ENCODE measurements at places on chromosomes 1 and 21.

GRCh38 chr1:39926343-39926793, 24.7 kb upstream of the MYCL start:
- peak; percentile 68 for ATAC-seq

DNA sequence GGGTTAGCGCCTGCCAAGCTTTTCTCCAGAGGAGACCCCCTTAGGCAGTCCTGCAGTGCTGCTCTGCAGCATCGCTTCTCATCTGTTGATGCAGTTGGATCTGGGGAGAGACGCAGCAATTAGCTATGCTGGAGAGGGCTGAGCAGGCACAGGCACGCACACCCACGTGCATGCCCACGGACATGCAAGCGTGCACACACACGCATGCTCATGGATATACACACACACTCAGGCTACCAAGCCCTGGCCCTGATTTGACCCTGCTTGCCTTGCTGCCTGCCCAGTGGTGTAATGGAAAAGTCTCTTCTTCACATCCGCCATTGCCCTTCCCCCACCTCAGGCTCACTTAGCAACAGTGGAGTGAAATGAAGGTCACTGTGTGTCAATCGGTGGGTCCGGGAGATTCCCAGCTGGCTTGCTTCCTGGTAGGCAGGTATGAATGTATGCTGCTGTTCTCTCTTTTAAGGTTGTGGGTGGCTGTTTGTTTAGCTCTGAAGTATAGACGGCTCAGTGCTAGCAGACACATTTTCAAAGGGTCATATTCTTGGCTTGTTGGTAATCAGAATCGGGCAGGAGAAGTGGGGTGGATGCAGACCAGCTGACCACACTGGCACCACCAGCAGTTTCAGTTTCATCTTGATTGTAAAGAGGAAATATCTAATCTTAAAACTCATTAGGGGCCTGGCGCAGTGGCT, 9.5 kb downstream of the ATP1B1 start:
- peak; percentile 88 for ATAC-seq

DNA sequence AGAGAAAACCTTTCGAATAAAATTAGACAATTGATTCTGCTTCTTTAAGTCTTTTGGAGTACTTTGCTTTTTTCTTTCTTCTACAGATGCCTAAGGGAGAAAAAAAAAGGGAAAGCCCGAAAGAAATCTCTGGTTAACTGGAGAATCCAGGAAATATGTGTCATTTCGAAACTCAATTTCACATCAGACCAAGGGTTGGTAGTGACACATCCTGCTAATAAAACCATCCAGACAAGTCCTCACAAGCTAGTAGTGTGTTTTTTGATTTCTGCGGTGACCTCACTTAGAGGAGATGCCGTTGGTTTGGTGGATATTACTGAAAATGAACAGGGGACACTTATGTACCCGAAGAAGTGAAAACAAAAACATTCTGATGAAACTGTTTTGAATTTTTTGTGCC, 726.5 kb upstream of the ADAMTS5 start:
- no peak for ATAC-seq

DNA sequence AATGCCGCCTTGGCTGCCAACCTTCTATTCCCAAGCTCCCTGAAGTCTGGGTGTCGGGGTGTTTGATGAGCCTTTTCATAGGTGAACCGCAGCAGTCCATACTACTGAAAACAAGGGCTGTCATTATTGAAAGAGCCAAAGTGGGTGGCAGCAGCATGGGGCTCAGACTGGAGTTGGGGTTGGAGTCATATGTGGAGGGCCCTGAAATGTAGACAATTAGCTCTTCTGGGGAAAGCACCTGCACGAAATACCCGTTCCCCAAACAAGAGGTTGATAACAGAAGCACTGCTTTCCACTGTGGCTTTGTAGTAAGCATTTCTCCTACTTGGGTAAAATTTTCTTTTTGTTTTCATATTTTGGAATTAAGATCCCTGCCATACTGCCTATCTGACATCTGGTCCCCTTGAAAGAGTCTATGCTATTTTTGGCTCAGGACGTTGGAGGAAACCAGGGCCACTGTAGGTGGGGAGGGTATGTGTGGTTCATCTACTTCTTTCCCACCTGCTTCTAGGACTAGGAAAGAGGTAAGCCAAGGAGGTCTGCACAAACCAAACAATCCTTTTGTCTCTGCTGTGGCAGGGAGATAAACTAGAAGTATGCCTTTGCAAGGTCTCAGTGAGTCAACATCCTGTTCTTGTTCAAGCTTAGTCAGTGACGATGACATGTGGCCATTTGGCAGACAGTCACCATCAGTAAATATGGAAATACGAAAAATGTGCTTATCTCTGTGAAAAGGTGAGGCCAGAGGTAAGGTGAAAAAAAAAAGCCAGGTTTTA, 197.0 kb upstream of the UBE2U start:
- ATAC-seq, result peak; percentile 22

- no peak for ATAC-seq
These were observed 24.2 kb downstream of the PRKCZ start for GRCh38 chr1:2074396-2074795.

- no peak for ATAC-seq
These were observed 22.7 kb downstream of the DLGAP3 start for GRCh38 chr1:34906756-34907155.

- ATAC-seq, result no peak
These were observed 4.7 kb downstream of the CPLANE2 start for GRCh38 chr1:16232316-16232710.

DNA sequence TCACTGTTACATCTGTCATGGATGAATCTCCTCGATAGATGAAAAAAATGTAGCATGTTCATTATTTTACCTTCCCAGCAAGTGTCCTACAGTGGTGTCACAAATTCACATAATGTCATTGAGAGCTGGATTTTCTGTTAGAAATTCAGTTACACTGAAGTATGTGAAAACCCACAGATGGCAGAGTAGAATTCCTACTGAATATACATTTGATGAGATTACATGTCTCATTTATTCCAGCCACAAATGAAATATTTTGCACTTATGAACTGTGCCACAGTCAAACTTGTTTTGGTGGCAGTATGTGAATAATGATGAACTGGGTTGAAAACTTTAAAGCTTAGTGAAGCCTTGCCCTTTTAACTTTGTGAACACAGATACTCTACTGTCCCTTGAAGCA, 301.9 kb upstream of the DPYD start:
- no peak for ATAC-seq

DNA sequence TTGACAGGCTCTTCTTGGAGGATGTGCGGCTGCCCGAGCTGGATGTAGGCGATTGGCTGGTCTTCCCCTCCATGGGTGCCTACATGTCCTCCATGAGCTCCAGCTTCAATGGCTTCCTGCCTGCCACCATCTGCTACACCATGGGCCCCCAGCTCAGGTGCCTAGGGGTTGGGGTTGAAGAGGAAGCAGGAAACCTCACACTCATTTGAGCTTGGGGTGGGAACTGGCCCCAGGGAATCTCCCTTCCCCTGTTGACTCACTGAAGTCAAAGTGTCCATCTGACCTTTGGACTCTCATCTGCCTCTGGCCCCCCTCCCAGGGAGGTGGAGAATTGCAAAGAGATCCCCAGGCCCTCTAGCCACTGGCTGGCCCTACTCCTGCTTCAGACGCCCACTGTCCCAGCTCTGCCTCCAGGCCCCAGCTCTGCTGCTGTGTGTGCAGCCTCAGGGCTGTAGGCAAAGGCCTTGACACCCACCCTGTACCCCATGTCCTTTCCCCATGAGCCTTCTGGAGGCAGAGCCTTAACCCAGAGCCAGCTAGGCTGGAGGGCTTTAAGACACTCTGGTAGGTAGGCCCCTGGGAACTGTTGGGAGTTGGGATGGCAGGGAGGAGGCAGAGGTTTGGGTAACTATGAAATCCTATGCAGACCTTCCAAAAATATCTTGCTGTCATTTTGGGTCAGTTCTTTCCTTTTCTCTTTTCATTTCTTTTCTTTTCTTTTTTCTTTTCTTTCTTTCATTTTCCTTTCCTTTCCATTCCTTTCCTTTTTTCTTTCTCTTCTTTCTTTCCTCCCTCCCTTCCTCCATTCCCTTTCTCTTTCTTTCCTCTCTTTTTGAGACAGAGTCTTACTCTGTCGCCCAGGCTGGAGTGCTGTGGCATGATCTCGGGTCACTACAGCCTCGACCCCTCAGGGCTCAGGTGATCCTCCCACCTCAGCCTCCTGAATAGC, 66.9 kb upstream of the TINAGL1 start:
- ATAC-seq, result peak; percentile 54

- ATAC-seq, result peak; percentile 39
These were observed 61.4 kb downstream of the SCCPDH start for GRCh38 chr1:246785494-246786111.

DNA sequence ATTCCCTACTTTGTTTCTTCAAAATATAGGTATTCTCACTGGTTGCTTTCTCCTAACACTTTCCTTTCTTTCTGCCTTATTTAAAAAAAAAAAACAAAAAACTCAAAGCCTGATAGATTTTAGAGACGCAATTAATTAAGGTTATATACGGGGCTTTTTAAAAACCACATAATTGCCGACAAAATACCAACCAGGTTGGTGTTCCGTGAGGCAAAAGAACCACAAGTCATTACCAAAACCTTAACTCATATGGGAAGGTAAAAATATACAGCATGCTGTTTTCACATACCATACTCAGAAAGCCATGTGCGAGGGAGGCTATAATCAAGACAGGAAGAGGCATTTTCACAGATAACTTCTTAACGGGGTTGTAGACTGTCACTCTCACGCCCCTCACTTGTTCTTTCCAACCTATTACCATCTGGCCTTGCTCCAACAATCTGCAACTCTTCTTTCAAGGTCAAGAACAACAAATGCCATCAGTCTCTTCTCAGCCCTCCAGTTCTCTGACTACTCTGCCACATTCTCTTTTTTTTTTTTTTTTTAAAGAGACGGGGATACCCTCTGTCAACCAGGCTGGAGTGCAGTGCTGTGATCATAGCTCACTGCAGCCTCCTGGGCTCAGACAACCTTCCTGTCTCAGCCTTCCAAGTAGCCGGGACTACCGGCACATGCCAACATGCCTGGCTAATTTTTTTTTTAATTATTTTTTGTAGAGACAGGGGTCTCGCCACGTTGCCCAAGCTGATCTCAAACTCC, 102.6 kb downstream of the APP start:
- no peak for ATAC-seq

DNA sequence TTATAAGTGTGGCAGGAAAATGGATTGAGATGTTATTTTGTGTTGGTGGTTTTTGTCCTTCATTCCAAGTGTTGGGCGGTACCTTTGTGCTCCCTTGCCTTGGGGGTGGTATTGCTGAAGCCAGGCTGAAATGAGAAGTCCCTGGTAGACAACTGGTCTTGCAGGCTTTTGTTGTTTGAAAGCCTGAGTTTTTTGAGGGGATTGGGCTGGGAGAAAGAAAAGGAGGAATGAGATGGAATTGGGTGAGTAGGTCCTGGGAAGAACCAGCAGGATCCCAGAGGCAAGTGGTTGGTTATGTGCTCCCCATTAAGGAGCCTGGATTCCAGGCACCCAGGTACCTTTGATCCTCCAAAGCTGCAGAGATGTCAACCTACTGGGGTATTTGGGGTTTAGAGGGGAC, 93.7 kb upstream of the SLC2A1 start:
- ATAC-seq, result no peak

DNA sequence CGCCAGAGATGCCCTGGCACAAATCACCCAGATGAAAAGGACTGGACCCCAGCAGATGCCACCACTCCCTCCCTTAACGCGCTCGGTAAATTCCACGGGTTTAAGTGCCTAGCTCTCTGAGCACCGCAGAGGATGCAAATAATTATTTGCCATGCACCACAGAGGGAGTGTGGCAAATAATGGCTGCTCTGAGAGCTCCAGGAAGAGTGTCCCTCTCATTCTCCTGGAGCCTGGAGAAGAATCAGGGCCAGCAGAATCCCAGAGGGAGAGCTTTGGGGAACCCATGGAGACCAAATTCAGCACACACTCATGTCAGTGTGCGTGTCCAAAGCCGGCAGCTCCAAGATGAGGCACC, 667 bp downstream of the HHIPL2 start:
- no peak for ATAC-seq

GRCh38 chr21:42187976-42188653, 30.8 kb upstream of the ABCG1 start:
- peak; percentile 98 for ATAC-seq

DNA sequence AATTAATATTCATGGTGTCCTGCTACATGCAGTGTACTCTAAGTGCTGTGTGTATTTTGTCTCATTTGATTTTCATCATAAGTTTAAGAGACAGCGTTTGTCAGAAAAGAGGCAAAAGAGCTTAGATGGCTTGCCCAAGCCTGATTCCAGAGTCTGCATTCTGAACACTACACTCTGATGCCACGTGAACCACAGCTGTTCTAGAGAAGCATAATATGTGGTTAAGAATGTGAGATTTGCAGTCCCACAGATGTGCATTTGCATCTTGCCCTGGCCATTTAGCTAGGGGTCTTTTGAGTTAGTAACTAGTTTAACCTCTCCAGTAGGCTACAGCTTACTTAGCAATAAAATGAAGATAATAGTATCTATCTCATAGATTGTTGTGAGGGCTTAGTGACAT, 9.2 kb upstream of the GADD45A start:
- no peak for ATAC-seq

- no peak for ATAC-seq
These were observed 20.2 kb downstream of the CAPZB start for GRCh38 chr1:19465123-19465522.

DNA sequence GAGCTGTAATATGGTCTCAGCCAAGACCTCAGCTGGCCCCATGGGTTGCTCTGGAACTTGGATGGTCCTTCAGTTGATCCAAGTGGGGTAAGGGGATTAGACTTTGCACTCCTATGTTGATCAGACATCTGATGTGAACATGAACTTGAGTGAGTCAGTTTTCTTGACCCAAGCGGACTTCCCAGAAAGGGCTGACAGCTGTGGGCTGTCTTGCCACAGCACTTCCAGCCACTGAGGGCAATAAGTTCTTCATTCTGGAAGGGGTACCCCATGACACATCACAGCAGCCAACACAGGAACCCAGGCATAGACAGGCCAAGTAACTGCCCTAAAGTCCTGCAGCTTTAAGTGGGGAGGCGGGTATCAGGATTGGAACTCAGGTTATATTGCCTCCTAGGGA, 93.9 kb upstream of the USP24 start:
- no peak for ATAC-seq

GRCh38 chr1:53413175-53414001, 45.8 kb upstream of the DMRTB1 start:
- peak; percentile 73 for ATAC-seq

GRCh38 chr1:143611159-143611558, 360.6 kb downstream of the FAM72C start:
- ATAC-seq, result no peak

DNA sequence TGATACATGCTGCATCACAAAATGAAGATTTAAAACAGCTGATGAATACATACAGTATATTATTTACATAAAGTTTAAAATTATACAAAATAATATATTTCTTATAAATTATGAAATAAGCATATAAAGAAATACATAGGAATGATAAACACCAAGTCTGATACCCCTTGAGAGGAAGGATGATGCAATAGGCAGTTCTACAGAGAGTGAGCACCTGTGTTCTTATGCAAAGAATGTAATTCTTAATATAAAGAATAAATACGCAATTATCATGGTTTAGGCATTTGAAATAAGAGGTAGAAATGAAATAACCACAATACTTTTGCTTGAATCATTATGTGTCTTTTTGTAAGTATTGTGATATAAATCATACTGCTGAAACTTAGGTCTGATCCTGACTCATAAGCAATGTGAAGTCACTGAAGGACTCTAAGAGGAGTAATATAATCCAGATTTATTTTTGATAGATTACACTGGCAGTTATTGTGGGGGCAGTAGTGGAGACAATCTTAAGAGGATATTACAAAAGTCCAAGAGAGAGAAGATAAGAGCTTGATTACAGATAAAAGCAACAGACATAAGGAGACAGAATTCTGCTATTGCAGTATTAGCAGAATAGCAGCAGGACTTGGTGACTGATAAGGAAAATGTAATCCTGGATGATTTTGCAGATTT, 39.0 kb downstream of the TTLL7 start:
- ATAC-seq, result no peak

- ATAC-seq, result no peak
These were observed 270.7 kb upstream of the C1orf174 start for GRCh38 chr1:4170548-4171340.

All from stimulated activated memory B cell treated with anti-CD40 and anti-IgM and Interleukin-4, amounts not matched to agents 10 μg/mL and 1 μg/mL and 100 μg/mL, for 72 hours (primary cell).